ENCODE measurements at places on chromosomes 4 and X. TPM values are rescaled to one million over a fixed set of nuclear protein-coding genes. Genes with fewer than 3 reads are reported as not detected.

TKTL2 gene
- polyA plus RNA-seq: not detected

IGFBP7 gene
- polyA plus RNA-seq: 575 TPM

- no peak for DNase-seq
Observed at GRCh38 chr4:139795527-139796314, 130.1 kb downstream of the MGST2 start.

DNA sequence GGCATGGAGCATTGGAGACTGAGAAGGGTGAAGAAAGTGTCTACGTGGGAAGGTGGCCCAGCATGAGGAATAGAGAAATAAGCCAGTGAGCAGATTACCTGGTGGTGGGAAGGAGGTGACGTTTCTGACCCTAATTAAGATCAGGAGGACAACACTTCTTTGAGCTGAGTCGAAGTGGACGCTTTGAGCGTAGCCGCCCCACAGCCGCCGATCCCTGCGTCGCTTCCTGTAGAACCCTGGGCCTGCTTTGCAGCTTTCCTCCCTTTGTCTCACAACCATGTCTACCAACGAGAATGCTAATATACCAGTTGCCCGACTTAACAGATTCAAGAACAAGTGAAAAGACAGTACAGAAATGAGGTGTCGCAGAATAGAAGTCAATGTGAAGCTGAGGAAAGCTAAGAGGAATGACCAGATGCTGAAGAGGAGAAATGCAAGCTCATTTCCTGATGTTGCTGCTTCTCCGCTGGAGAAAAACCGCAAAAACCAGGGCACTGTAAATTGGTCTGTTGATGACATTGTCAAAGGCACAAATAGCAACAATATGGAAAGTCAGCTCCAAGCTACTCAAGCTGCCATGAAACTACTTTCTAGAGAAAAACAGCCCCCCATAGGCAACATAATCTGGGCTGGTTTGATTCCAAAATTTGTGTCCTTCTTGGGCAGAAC, 6.4 kb upstream of the ANTXR2 start:
- DNase-seq: no peak

DNA sequence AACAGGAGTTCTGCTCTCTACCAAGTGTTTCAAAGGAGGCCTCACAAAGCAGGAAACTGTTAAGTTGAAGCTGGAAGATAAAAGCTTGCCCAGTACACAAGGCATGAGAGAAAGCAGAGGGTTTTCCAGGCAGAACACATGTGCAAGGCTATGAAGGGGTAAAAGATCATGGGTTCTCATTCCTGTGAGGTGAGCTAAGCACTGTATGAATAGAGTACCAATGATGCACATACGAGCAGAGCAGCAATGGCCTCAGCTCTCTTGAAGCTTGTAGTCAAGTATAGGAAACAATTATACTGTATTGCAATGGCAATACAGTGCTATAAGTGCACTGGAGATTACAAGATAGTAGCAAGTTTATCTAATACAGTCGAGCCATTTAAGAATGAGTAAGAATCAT, 18.0 kb downstream of the TTC29 start:
- no peak for DNase-seq

- DNase-seq: no peak
Observed at GRCh38 chrX:49042581-49043219, 457 bp downstream of the TFE3 start.

GRCh38 chr4:188439641-188440311, 300.5 kb downstream of the TRIML1 start:
- no peak for DNase-seq

All from right renal cortex interstitium (tissue), 3 donors.